ENCODE measurements at places on chromosomes 13 and 19.
A peak's percentile ranks its signal among the peaks of the same experiment; 100 is the strongest.

DNA sequence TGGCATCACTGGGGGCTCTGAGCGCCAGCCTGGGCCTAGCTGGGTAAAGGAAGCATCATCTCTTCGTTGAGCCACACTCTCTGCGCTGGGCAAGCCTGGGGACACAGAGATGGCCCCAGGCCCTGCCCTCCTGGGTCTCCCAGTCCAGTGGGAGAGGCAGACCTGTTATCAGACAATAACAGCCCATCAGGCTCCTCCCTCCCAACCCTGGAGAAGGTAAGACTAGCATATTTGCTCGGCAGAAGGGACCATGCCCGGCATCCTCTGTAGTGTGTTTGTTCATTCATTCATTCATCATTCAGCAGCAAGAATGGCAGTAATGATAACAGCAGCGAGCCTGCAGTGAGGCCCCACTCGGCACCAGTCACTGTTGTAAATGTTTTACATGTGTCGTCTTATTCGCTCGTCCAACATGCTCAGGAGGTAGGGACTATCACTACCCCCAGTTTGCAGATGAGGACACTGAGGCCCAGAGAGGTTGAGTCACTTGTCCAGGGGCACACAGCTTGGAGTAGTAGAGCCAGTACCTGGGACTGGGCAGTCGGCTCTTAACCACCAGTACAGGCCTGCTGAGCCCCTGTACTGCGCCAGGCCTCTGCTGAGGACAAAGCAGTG, 33.2 kb downstream of the PAK4 start:
- no peak for DNase-seq

- no peak for DNase-seq
Observed at GRCh38 chr13:35478271-35479037, 2.0 kb upstream of the MAB21L1 start.

DNA sequence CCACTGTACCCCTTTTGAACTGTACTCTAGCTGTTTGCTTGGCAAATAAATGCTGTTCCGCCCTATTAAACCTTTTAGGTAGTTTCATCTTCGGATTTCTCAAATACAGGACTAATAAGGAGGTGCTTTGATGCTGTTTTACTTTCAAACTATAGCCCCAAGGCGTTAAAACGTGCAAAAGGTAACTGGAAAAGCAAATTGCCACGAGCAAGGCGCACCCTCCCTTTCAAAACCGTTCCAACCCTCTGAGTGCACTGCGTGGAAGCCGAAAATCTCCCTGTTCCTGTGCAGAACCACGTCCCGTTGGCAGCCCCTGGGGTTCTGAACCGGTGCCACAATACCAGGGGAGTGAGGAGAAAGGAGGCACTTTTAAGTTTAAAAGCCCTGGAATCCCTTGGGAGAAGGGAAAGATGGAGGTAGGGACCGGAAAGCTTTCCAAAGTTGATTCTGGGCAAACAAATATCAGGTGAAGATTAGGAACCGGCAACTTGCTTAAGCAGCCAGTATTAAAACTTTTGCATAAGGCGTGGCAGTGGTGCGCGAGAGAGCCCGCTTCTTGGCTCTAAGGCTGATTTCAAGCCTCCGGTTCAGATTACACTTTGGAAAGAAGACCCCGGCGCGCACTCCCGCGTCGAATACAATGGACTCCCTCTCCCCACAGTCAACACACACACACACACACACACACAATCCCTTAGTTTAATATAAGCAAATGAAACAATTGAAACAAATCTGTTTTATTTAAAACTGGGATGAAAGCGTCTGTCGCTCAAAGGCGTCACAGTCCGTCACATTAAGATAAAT, 9.5 kb downstream of the POU4F1 start:
- no peak for DNase-seq

DNA sequence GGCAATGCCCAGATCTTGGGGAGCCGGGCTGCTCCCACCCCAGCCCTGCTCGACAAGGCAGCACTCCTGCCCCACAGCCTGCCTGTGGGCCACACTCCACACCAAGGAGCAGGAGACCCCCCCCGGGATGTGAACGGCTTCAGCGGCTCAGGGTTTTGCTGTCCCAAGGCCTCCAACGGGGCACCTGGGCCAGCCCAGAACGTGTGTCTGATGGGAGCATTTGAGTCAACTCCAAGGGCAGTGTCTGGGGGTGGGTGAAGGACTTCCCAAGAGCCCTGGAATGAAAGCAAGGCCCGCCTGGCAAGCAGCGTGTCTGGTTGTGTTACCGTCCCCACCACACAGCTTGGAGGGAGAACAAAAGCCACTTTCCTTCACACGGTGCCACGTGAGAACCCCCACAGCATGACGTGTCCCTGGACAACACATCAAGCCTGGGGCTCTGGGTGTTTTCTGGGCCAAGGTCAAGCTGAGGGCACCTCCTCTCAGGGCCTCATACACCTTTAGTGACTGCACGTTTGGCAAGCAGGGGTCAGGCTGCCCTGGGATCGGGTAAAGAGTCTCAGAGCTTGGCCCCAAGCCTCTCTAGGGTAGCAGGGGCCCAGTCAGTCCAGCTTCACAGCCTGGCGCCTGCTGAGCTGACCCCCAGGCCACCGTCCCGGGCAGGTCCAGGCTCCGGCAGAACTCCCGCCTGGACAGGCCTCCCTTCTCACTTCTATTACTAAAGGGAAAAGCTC, 6.0 kb downstream of the C13orf46 start:
- no peak for DNase-seq

GRCh38 chr19:51815043-51815442, 20.1 kb downstream of the FPR3 start:
- DNase-seq: no peak

DNA sequence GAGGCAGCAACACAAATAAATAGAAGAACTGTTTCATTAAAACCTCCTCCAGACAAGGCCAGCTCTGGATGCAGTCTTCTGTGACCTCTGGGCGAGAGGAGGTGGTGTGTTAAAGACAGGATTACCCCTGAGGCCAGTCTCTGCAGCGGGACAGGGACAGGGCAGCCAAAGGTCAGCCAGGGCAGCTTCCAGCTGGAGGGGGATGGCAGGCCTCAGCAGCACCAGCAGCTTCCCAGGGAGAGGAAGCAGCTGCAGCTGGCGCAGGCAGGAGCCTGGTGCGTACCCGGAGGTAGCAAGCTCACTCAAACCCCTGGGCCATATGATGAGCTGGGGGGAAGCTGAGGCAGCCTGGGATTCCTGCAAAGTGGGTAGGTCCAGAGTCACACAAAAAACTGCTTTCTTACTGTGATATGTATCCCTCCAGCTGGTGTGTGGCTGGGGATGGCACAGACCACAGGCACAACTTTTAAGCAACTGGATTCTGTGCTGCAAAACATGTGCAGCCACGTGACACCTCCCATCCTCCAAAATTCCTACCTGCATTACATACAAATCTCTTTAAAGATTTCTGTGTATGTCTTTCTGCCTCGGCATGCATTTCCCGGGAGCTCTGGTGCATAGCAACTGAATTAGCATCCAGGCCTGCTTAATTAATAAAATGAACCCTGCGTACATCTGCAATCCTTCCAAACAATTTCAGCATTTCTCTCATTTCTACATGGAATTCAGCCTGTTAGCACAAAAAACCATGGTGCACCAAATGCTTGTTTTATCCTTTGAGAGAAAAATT, 238.3 kb upstream of the MAB21L1 start:
- no peak for DNase-seq

- DNase-seq: no peak
Observed at GRCh38 chr13:51942189-51942588, 69.1 kb downstream of the ATP7B start.

DNA sequence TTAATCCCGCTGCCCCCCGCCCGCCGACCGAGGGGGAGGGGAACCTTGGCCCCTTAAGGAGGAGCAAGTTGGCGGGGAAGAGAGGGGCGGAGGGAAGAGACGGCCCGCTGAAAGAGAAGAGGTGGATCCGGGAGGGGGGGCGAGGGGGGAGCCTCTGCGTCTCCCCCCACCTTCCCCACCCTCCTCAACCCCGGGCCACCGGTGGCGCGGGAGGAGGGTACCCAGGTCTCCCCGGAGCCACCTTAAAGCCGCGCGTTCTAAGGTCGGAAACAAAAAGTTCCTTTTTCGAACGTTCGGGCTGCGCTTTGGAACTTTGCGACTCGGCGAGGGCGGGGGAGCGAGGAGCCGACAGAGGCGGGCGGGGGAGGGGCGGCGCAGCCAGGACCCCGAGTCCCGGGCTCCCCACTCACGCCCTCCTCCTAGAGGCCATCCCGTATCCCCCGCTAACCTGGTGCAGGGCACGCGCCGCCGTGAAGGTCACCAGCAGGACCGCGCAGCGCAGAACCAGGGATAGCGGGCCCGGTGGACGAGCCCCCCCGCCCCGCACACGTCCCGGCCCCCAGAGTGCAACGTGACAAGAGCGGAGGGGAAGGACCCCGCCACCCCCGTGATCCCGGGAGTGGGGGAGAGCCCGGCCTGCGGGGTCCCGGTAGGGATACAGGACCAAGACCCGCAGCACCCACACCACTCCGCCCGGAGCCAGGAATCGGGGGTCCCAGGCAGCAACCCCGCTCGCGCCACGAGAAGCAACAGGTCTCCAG, 659 bp downstream of the ERF start:
- peak; percentile 69 for DNase-seq

GRCh38 chr13:113786262-113786841, 27.3 kb downstream of the TMEM255B start:
- no peak for DNase-seq

- no peak for DNase-seq
Observed at GRCh38 chr13:94849254-94849653, 136.9 kb upstream of the SOX21 start.

DNA sequence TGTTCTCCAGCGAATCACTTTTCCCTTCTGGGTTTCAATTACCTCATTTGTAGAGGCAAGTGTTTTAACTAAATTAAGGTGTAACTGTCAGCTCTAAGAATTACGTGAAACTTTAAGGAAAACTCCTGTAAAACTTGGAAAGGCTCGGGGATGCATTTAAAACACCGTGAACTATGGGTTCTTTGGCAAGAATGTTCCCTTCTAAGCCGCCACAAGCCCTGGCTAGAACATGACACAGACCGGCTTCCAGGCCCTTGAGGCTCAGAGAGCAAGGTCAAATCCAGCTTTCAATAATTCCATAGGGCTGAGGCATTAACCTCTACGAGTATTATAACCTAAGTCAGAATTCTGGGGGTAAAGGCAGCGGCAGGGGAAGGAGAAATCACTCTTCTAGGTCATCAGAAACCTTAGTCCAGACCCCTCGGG, 685 bp downstream of the VWA8 start:
- no peak for DNase-seq

- DNase-seq: no peak
Observed at GRCh38 chr13:99878921-99879610, 92.5 kb downstream of the ZIC5 start.

- DNase-seq: peak; percentile 12
Observed at GRCh38 chr13:21435687-21436151, 23.4 kb downstream of the ZDHHC20 start.

DNA sequence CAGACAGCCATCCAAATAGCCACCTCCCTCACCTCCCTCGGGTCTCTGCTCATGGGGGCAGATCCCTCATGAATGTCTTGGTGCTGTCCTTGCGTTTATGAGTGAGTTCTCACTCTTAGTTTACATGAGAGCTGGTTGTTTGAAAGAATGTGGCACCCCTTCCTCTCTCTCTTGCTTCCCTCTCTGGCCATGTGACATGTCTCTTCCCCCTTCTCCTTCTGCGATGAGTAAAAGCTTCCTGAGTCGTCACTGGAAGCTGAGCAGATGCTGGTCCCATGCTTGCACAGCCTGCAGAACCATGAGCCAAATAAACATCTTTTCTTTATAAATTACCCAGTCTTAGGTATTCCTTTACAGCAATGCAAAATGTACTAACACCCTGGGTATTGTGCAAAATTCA, 208.7 kb downstream of the LACC1 start:
- DNase-seq: no peak

DNA sequence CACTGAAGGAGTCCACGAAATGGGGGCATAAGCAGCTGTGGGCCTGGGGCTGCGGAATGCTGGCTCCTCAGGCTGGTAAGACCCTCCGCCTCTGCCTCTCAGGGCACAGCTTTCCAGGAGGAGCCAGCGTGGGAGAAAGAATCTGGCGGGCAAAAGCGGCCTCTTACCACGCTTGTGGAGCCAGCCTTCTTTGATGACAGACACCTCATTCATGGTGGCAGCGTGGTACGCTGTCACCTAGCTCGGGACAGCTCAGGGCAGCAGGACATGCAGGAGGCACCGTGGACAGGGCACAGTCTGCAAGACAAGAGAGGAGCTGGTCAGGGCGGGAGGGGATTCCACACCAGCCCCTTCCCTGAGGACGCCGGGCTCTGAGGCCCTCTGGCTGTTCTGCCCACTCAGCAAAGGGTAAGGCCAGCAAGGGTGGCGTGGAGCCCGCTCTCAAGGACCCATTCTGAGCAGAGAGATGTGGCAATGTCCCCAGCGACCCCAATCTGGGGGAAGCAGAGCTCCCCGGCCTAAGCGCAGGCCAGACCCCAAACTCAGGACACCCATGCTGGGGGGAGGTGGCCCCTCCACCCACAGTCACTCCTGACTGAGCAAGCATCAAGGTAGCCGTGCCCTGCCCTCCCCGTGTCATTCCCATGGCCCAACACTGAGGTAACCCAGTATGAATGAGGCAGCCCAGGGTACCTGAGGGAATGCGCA, 19.9 kb downstream of the AKT2 start:
- no peak for DNase-seq

- DNase-seq: no peak
Observed at GRCh38 chr13:52954838-52955237, 73.8 kb upstream of the OLFM4 start.

DNA sequence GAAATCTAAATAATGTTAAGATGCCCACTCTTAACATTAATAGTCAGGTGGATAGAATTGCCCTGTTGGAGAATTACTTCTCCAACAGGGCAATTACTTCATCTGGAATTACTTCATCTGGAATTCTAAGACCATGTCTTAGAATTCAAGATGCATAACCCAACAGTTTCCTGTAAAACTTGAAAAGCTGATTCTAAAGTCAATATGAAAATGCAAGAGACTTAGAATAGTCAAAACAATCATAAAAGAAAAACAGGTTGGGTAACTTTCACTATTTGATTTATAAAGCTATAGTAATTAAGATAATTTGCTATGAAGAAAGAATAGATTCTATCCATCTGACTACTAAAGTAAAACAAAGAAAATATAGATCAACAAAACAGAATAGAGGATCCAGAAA, 75.2 kb downstream of the ABCC4 start:
- no peak for DNase-seq

DNA sequence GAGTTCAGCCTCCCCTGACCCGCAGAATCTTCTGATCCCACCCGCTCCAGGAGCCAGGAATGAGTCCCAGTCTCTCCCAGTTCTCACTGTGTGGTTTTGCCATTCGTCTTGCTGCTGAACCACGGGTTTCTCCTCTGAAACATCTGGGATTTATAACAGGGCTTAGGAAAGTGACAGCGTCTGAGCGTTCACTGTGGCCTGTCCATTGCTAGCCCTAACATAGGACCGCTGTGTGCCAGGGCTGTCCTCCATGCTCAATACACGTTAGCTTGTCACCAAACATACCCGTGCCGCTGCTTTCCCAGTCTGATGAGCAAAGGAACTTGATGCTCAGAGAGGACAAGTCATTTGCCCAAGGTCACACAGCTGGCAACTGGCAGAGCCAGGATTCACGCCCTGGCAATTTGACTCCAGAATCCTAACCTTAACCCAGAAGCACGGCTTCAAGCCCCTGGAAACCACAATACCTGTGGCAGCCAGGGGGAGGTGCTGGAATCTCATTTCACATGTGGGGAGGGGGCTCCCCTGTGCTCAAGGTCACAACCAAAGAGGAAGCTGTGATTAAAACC, 1.1 kb upstream of the APOE start:
- DNase-seq: no peak

All from stimulated activated CD8-positive, alpha-beta memory T cell treated with anti-CD3 and anti-CD28 coated beads, Interleukin-15, amount 100 ng/mL, for 4 hours (primary cell).